ENCODE measurements at places on chromosomes 2 and 18. TPM values are rescaled to one million over a fixed set of nuclear protein-coding genes. Genes with fewer than 3 reads are reported as not detected.

The HRH4 gene
- total RNA-seq: 0.15 TPM

The RAX gene
- not detected for total RNA-seq

The COBLL1 gene
- total RNA-seq: 101 TPM

The NETO1 gene
- not detected for total RNA-seq

The PDCL3 gene
- total RNA-seq: 15.8 TPM

The MAP3K19 gene
- total RNA-seq: not detected

The CNOT9 gene
- 35.6 TPM for total RNA-seq

The CENPA gene
- total RNA-seq: 0.23 TPM

The APOB gene
- 5.9 TPM for total RNA-seq

The VSNL1 gene
- not detected for total RNA-seq

The DPY30 gene
- 47.5 TPM for total RNA-seq

The C2orf69 gene
- 11.0 TPM for total RNA-seq

The PID1 gene
- total RNA-seq: 88.6 TPM

The IL36A gene
- total RNA-seq: not detected

The CDH19 gene
- 7.8 TPM for total RNA-seq

The CGREF1 gene
- 8.1 TPM for total RNA-seq

The MROH2A gene
- total RNA-seq: not detected

The DSG3 gene
- total RNA-seq: not detected

The TMEM247 gene
- not detected for total RNA-seq

The ABCG8 gene
- not detected for total RNA-seq

The CNRIP1 gene
- total RNA-seq: 31.7 TPM

The TMEM178A gene
- total RNA-seq: 2.0 TPM

The BBS5 gene
- 7.3 TPM for total RNA-seq

The LYPD6 gene
- 0.42 TPM for total RNA-seq

The OST4 gene
- total RNA-seq: 260 TPM

The MAP4K3 gene
- total RNA-seq: 42.1 TPM

The C2orf81 gene
- total RNA-seq: 1.4 TPM

The CDH2 gene
- 10.1 TPM for total RNA-seq

The CRYBA2 gene
- total RNA-seq: not detected

The ATOH8 gene
- total RNA-seq: 68.5 TPM

The MOCOS gene
- total RNA-seq: 1.7 TPM
